Right renal pelvis (tissue), 4 donors: ENCODE measurements at places on chromosomes 2 and 18. TPM values are rescaled to one million over a fixed set of nuclear protein-coding genes. Genes with fewer than 3 reads are reported as not detected.

Gene SCN3A
- polyA plus RNA-seq = 0.48 TPM

Gene LRRC30
- 0.21 TPM for polyA plus RNA-seq

Gene SCN2A
- polyA plus RNA-seq = 3.2 TPM

Gene HJURP
- polyA plus RNA-seq = 20.0 TPM

Gene ANKRD62
- 0.05 TPM for polyA plus RNA-seq

Gene MOB4
- 51.5 TPM for polyA plus RNA-seq

Gene ANO7
- polyA plus RNA-seq = 2.4 TPM

Gene PLGLB1
- polyA plus RNA-seq = 11.1 TPM

Gene ARPC2
- 246 TPM for polyA plus RNA-seq

Gene AGPS
- polyA plus RNA-seq = 54.7 TPM

Gene L3MBTL4
- 6.2 TPM for polyA plus RNA-seq

Gene SH3BP4
- polyA plus RNA-seq = 41.0 TPM

Gene CHMP1B
- 54.8 TPM for polyA plus RNA-seq

Gene ADAM17
- polyA plus RNA-seq = 39.0 TPM

Gene HOXD8
- polyA plus RNA-seq = 212 TPM

Gene CGREF1
- 5.0 TPM for polyA plus RNA-seq

Gene MOCOS
- 1.1 TPM for polyA plus RNA-seq

Gene GPR35
- polyA plus RNA-seq = 1.6 TPM

Gene OTX1
- polyA plus RNA-seq = not detected

Gene SPDYA
- polyA plus RNA-seq = 2.2 TPM

Gene ESPNL
- 1.4 TPM for polyA plus RNA-seq

Gene CCDC74B
- 10.8 TPM for polyA plus RNA-seq

Gene RHOB
- polyA plus RNA-seq = 95.7 TPM

Gene IHH
- 1.5 TPM for polyA plus RNA-seq

Gene PSMA8
- not detected for polyA plus RNA-seq

Gene AGXT
- not detected for polyA plus RNA-seq

Gene ITGA4
- polyA plus RNA-seq = 37.6 TPM

Gene SLC5A7
- polyA plus RNA-seq = 1.1 TPM

Gene ASXL3
- 6.6 TPM for polyA plus RNA-seq

Gene FBXO48
- polyA plus RNA-seq = 1.6 TPM

Gene LHCGR
- polyA plus RNA-seq = 0.29 TPM

Gene DLX2
- polyA plus RNA-seq = 0.08 TPM

Gene RPRM
- polyA plus RNA-seq = 2.6 TPM

Gene MATN3
- polyA plus RNA-seq = 3.8 TPM

Gene OTOS
- polyA plus RNA-seq = not detected

Gene GKN1
- not detected for polyA plus RNA-seq

Gene COLEC11
- polyA plus RNA-seq = 4.2 TPM

Gene ERICH2
- 1.7 TPM for polyA plus RNA-seq

Gene PAX3
- polyA plus RNA-seq = not detected

Gene RSAD2
- 2.9 TPM for polyA plus RNA-seq

Gene FOXD4L1
- 0.27 TPM for polyA plus RNA-seq
